ENCODE measurements at places on chromosomes 7 and 10. TPM values are rescaled to one million over a fixed set of nuclear protein-coding genes. Genes with fewer than 3 reads are reported as not detected.

CDC14C gene
- 0.16 TPM for total RNA-seq

FAM20C gene
- total RNA-seq, result 70.4 TPM

CCDC172 gene
- not detected for total RNA-seq

TMEM178B gene
- under 0.01 TPM for total RNA-seq

CLRN3 gene
- not detected for total RNA-seq

STOX1 gene
- total RNA-seq, result 0.12 TPM

GPAM gene
- 7.3 TPM for total RNA-seq

ZNF727 gene
- total RNA-seq, result 0.24 TPM

KLF6 gene
- total RNA-seq, result 70.4 TPM

HOXA7 gene
- total RNA-seq, result not detected

SEMA3C gene
- 272 TPM for total RNA-seq

GIMAP8 gene
- not detected for total RNA-seq

CDHR3 gene
- total RNA-seq, result 45.3 TPM

CRHR2 gene
- not detected for total RNA-seq

ASAH2 gene
- 0.12 TPM for total RNA-seq

PTF1A gene
- not detected for total RNA-seq

CCDC6 gene
- 38.7 TPM for total RNA-seq

KCND2 gene
- total RNA-seq, result 0.65 TPM

WNT16 gene
- total RNA-seq, result 5.7 TPM

All from hair follicle dermal papilla cell (primary cell).